Stimulated activated CD4-positive, alpha-beta T cell treated with anti-CD3 and anti-CD28 coated beads, Interleukin-1b, Interleukin-23, amount 100 ng/mL, for 24 hours (primary cell): ENCODE measurements at places on chromosomes 4 and X.

GRCh38 chrX:48569958-48570357 lies 4.3 kb upstream of the RBM3 start:
- DNase-seq = no peak

DNA sequence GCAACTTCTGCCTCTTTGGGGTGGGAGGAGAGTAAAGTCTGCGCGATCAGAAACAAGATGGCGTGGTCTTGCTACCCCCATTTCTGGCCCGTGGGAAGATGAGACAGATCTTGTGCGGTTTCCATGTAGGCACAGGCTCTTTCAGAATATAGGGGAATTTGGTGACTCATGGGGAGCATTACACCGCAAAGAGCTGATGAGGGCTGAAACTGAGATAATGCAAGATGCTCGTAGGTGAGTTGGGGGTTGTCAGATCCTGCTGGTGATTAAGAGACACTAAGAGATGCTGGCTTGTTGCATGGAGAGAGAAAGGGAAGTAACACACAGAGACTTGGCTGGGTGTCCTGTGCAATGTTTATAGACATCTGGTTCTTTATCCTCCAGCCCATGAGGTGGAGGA lies 1.5 kb downstream of the EVC start:
- no peak for DNase-seq

DNA sequence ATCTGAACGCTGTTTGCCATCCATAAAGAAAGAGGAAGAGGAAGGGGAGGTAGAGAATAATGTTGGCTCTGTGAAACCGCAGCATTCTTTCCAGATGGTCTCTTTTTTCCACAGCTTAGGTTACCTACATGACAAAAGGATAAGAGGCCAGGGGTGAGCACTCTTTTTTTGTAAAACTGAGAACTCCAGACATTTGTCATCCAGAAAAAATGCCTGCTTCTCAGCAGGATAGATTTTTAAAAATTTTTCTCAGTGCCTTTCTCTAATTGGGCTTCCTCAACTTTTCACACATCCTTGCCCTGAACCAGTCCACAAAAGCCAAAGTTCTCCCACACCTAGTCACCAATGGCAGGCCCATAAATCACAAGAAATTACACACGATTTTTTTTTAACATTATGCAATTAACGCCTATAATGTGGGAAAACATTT lies 158.1 kb upstream of the TENM3 start:
- no peak for DNase-seq

GRCh38 chr4:109029987-109030386 lies 267.1 kb upstream of the ETNPPL start:
- no peak for DNase-seq

GRCh38 chrX:153726286-153727122 lies 1.8 kb downstream of the ABCD1 start:
- DNase-seq = no peak
